ENCODE measurements at places on chromosomes 2 and 18.

DNA sequence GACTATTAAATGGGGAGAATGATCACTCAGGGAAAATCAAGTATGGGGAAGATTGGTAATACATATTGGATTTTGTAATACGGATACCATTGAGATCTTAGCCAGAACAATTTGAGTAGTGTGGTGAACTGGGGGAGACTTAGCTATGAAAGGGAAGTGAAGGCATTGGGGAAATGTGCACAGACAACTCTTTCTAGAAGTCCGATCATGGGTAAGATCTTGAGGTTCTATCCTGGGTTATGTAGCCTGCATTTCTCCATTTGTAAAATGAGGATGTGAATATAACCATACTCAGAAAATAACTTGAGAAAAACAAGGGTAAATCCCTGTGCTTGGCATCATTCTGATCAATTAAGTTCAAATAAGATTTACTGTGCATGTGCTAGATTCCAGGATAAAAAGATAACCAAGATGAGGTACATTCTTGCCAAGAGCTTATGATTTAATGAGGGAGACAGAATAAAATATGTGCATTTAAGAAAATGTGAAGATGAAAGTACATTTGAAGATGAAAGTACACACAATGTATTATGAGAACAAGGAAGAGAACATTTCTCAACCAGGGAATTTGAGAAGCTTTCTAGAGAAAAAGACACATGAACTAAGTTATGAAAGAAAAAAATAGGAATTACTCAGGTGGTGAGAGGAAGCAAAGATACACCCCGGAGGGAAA is 49.5 kb downstream of the SLC40A1 start:
- peak; percentile 46 for DNase-seq

GRCh38 chr2:180761224-180761623 is 219.2 kb upstream of the UBE2E3 start:
- peak; percentile 11 for DNase-seq

DNA sequence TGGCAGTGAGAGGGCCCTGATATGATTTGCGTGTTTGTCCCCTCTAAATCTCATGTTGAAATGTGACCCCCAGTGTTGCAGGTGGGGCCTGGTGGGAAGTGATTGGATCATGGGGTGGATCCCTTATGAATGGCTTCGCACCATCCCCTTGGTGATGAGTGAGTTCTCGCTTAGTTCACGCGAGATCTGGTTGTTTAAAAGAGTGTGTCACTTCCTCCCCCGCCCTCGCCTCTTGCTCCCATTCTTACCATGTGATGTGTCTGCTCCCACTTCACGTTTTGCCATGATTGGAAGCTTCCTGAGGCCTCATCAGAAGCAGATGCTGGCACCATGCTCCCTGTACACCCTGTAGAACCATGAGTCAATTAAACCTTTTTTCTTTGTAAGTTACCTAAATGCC is 319.9 kb upstream of the ID2 start:
- DNase-seq, result no peak

DNA sequence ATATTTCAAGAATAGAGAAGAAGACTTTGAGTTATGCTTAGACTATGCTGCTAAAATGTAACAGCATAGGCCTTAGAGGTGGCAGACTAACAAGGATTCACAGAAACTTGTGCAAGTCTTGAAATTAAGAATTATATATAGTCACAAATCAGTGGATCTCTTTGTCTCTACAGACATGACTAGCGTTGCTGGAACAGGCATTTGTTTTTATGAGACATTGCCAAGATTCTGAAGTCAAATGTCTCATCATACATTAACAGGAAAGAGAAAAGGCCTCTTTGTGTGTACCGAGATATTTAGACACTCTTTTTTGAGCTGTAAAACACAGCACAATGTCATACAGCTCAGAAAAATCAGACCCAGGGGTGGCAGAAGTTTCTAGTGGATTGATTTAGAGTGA is 207.1 kb downstream of the TMX3 start:
- DNase-seq, result no peak

DNA sequence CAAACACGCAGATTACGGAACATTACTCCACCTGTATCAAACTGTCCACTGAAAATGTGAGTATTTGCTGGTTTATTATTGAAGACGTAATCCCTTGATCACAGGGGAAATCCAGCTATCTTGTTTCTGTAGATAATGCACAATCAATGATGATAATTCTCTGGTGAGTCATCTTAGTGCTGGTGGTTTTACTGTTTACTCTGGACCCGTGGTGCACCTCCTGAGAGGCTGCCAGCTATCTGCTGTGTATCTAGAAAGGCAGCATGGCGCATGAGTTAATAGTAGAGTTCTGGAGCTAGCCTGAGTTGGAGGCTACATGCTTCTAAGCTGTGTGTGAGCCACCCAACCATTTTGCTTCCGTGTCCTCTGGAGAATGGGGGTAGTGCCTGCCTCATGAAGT is 6.5 kb downstream of the NCAPH start:
- DNase-seq, result no peak

GRCh38 chr18:13450289-13451212 is 232.0 kb downstream of the LDLRAD4 start:
- peak; percentile 56 for DNase-seq

GRCh38 chr2:199441759-199442158 is 16.0 kb downstream of the SATB2 start:
- no peak for DNase-seq

- DNase-seq, result no peak
Observed at GRCh38 chr2:113337809-113338208, 59.1 kb upstream of the PAX8 start.

DNA sequence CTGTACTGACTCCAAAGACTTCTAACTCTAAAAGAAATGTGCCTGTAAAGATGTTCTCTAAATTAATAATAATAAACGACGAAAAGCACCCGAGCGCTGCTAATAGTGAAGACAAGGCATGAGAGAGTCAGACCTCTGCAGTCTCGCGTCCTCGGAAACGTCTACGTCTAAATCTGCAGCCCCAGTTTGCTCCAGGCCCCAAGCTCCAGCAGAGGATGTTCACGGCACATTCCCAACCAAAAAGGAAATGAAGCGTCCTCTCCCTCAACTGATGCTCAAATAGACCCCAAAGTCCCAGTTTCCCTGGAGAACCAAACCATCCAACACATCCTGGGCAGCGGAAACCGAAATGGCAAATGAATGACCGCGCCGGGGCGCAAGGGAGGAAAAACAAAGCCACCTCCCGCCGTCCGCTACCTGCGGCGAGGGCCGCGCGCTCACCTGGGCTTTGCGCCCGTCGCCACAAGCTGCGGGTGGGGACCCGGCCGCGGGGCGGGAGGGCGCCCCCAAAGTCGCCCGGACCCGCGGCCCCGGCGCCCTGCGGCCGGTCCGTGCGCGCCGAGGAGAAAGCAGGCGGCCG is 47.1 kb upstream of the CCDC150 start:
- DNase-seq, result no peak

DNA sequence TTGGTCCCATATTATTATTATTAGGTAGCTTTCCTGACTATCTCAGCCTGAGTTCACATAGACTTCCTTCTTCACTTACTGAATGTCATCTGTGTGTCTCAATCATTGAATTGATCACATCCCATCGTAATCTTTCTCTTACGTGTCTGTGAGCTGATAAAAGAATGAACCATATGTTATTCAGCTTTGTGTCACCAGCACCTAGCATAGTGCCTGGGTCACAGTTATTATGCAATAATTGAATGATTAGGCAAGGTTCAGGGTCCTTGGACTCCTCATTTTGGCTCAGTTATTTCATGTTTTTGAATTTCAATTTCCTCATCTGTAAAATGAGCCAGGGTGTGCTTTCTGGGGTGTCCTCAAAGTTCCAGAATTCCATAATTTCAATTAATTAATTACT is 107.2 kb downstream of the ZEB2 start:
- peak; percentile 84 for DNase-seq

GRCh38 chr2:62089658-62090057 is 106.3 kb upstream of the B3GNT2 start:
- DNase-seq, result no peak

DNA sequence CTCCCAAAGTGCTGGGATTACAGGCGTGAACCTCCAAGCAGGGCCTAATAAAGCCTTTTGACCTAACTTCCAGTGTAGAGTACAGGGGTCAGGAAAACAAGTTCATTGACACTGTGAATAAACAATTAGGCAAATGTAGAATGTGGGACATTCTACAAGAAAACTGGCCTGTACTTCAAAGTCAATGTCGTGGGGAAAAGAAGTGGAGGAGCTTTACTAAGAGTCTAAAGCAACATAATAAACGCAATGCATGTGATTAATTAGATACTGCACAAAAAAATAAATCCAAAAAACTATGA is 3.6 kb upstream of the RRM2 start:
- no peak for DNase-seq

DNA sequence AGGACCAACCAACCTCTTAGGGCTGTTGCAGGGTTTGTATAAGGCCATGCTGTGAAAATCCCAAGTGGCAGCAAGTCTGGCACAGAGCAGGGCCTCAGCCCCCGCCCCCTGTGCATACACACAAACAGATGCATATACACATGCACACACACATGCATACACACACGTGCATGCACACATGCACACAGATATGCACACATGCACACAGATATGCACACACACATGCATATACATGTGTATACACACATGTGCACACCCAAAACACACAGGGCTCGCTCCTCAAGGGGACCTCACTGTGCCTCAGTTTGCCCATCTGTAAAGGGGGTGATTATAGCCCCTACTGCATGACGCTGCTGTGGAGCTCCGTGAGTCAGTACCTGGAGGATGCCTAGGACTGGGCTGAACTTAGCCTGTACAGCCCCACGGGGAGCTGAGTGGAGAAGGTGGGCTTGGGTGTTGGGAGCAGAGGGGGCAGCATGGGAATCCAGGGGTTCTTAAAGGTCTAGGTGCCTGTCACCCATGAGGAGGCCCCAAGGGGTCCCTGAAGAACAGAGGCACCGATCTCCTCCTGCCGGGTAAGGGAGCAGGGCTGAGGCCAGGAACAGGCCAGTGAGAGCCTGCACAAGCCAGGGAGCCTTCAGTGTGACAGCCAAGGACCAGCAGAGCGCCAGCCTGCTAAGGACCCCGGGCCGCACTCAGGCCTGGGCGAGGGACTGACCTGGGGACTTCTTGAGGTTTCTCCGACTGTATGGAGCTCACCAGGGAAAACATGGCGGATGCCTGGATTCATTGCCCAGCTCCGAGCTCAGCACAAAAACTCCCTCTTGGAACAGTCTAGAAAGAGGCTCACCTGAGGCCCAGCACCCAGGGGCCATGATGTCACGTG is 24.0 kb upstream of the ALPI start:
- no peak for DNase-seq

DNA sequence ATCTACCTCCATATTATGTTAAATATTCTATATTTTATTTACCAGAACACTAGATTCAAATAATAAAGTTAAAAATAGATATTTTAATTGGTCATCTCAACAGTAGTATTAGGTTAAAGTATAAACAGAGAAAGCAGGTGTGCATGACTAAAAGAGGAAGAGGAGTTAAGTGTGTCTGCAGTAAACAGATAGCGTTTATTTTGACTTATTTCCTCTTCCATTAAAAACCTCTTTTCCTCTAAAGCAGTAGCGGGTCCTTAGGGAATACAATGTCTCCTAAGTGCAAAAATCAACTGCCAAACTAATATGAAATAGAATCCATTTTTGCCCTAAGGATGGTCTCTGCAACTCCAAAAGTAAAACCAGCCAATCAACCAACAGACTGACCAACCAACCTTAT is 27.7 kb downstream of the EIF2AK3 start:
- no peak for DNase-seq

- DNase-seq, result no peak
Observed at GRCh38 chr18:49988101-49988500, 174.8 kb upstream of the ACAA2 start.

- no peak for DNase-seq
Observed at GRCh38 chr2:217258170-217258569, 398.3 kb upstream of the TNP1 start.

- DNase-seq, result no peak
Observed at GRCh38 chr18:63783394-63783793, 8.2 kb downstream of the SERPINB7 start.

DNA sequence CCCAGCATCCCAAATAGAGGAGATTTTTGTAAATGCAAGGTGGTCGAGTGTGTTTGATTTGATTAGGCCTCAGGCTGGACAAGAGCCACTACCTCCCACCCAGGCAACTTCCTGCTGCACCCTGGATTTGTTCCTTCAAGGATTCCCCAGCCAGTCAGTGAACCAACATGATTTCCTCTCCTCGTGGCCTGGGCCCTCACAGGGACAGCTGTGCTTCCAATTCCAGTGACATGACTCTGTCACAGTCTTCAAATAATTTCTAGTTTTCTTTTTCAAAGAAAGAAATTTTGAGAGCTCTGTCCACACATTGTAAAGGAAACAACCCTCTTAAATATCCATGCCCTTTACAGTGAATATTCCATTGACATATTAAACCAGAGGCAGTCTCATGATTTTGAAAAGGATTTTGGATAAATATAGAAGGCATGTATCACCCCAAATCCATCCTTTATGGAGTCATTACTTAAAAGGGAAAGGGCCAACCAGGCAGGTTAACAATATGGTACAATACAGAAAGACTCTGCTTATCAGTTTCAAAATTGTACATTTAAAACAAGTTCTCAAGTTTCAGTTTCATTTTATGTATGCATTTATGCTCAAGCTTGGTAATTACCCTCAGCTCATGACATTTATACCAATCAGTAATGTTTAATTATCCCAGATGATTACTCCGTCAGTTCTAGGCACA is 121.3 kb upstream of the FOSL2 start:
- peak; percentile 60 for DNase-seq

GRCh38 chr2:112712465-112712864 is 8.4 kb upstream of the NT5DC4 start:
- no peak for DNase-seq

DNA sequence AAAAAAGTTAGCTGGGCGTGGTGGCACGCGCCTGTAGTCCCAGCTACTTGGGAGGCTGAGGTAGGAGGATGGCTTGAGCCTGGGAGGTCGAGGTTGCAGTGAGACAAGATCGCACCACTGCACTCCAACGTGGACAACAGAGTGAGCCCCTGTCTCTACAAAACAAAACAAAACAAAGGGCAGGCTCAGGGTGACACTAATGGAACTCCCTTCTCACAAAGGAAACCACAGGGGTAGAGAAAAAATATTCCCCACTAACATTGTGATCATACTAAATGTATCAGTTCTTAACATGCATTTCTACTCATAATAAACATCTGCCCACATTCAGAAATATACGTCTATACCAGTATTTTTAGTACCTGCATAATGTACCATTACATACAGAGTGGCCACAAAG is 21.1 kb downstream of the STAM2 start:
- DNase-seq, result no peak
